ENCODE measurements at places on chromosomes 3 and 15.
A peak's percentile ranks its signal among the peaks of the same experiment; 100 is the strongest.

DNA sequence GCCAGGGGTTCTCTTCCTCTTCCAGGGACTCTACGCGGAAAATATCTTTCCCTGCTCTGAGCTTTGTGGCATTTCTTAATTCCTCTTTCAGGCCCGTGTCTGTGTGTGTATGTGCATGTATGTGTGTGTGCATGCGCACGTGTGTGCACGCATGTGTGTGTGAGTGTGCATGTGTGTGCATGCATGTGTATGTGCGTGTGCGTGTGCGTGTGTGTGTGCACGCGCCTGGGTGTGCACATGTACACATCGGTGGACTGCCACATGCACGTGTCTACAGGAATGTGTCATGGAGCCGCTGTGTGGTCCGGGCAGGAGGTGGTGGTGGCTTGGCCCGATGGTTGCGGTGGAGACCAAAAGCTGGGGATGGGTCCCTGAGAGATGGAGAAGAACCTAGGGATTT lies 133.0 kb downstream of the FBLN2 start:
- DNase-seq: no peak

DNA sequence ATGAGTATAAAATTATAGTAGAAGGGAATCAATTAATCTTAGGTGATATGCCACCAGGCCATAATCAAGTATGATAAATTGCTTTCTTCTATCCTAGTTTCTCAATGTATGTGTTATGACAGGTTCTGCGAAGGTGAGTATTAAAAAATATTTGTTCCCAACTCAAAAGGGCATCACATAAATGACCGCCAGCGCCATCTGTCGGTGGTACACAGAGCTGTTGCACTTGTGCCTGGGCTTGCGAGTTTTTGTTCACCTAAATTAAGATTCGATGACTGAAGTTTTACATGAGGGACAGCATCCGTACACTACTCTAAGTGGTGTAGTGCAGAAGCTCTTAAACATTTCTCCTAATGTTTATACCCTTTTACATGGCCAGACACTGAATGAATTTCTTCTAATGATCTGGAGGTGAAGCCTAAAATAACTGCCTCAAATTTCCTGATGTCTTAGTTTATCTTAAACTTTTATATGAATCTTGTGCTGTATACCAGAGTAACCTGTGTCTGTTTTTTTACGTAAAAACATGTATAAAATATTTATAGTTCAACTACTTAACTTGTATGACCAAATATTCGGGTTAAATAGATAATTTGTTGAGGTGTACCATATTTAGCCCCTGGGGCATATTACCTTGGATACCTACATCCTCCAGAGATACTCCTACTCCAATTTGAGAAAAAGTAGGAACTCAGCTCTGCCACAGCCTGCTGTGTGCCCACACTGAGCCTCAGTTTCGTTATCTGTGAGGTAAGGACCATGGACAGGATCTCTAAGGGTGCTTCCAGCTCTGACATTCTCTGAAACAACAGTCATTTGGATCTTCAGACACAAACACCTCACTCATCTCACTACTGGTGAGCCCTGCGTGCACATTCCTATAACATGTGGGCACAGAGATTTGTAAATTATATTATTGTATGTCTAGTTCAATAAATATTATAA lies 365.6 kb downstream of the MAGI1 start:
- DNase-seq: peak; percentile 7

- DNase-seq: no peak
These were observed 583.9 kb downstream of the RBMS3 start for GRCh38 chr3:29864809-29865208.

DNA sequence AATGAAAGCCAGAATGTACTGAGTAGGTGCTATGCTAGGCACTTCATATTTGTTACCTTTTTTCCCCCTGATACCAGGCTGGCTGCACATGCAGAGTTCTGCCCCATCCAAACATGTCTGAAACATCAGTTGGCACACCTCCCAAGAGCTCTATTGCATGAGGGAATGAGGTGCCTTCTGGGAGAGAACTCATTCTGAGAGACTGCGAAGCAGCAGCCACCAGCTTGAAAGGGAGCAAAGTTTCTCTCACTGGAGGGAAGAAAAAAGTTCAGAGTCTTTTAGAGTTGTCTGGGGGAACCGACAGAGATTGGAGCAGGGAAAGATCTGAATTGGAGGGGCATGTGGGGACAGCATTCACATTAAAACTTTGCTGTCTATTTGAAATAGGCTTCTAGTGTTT lies 84.1 kb downstream of the AGBL1 start:
- peak; percentile 2 for DNase-seq

DNA sequence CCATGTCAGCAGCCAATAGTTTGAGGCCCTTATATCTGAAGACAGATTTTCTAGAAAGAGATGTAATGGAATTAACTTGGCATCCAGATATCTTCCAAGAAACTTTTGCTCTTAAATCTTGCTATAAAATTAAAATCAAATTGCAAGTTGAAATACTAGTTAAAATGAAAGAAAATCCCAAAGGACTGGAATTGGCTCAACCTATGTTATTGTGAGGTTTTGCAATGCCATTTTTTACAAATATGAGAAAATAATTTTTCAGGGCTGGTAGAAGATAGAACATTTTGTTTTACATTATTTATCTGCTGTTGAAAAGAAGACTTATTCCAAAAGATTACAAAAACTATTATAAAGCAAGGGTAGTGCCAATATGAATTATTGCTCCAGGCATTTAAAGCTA lies 92.2 kb upstream of the AGTR1 start:
- no peak for DNase-seq

DNA sequence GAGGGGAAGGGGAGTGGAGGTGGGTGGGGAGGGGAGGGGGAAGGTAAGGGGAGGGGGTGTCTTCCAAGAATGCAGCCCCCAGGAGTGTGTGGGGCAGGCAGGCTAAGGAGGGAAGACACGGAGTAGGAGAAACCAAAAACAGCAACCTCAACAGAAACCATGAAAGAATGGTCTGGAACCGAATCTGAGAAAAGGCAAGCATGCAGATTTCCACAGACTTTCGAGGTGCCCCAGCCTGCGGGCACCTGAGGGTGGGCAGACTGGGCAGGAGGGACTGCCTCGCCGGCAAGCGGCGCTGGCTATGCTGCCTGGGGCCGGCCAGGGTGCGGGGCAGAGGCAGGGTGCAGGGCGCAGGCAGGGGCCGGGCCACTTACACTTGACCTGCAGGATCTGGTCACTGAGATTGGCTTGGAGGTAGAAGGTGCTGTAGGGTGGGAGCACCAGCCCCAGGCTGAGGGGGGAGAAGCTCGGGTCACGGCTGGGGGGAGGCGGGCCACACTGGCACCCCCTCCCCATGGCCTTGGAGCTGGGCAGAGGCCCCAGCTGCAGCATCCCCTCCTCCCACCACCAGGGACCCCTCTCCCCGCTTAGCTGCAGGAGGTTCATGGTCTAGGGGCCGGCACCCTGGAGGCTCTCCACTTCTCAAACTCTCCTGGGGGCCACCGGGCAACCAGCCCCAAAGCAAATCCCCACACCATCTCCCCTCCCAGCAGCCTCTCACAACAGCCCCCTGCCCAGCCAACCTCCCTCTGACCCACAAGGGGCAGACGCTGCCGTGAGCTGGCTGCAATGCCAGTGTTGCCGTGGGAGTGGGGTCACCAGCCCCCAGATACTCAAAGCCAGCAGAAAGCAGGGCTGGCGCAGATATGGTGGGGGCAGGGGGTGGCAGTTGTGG lies 15.3 kb upstream of the TMEM115 start:
- no peak for DNase-seq

DNA sequence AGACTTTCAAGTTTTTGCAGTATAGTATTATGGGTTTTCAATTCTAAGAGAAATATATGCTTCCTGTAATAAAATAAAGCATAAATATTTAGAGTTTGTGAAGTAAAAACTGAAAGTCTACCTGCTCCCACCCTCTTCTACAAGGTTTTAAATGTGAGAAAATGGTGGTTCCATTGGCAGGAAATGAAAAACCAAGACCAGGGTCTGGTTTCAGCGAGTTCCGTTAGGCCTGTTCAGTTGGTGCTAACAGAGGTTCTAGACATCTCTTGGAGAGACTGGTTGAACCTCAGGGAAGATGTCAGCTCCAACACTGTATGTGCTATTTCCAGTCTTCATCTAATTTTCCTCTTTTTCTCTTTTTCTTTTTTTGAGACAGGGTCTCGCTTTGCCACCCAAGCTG lies 11.8 kb upstream of the MYO1E start:
- no peak for DNase-seq

GRCh38 chr15:85785887-85786780 lies 8.6 kb downstream of the KLHL25 start:
- peak; percentile 57 for DNase-seq

DNA sequence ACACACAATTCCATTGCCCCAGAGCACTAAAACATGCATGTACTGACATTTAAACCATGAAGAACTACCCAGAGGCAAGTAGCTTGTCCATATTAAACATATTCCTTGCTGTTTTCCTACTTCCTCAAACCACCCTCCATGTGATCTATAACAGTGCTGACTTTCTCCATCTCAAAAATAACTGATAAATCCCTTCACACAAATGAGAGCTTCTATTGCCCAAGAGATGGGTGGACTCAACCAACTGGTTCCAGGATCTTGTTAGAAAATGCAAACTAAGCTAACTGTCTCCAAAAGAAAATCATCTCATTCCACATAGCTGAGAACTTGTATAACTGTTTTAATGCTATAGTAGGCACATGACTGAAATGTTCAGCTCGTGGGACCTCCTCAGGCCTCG lies 29.6 kb downstream of the DCLK3 start:
- no peak for DNase-seq

GRCh38 chr15:101088788-101089578 lies 162.9 kb downstream of the CHSY1 start:
- DNase-seq: peak; percentile 77

DNA sequence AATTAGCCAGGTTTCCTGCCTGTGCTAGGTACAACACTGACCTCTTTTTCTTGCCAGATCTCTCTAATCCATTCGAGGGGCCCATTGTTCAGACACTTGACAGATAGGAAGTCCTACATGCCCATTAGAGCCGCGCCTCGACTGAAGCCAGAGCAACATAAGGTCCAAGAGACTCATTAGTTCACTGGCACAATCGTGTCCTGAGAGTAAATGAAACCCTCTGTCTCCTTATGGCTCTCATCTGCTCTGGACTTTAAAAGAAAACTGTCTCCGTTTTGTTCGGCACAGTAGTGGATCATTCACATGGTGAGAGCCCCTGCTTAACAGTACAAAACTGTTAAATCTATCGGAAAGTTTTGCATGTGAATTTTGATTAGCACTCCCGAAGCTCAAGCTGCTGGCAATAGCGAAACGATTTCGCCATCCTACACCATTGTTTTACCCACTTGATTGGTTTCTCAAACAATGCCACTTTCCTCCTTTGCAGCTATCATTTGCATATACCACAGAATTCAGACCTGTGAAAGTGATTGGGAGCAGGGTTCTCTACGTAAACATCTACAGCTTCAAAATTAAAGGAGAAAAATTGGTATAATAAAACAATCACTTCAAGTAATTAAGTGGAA lies 19.0 kb upstream of the C15orf61 start:
- no peak for DNase-seq
